CD4-positive, alpha-beta T cell treated with Interleukin-2 at 100 ng/mL for 4 hours (primary cell): ENCODE measurements at places on chromosomes 11 and 22.

GRCh38 chr11:115606498-115607220 lies 102.4 kb upstream of the CADM1 start:
- DNase-seq, result no peak

GRCh38 chr11:72446929-72447769 lies 12.8 kb upstream of the CLPB start:
- peak; percentile 53 for DNase-seq

- DNase-seq, result no peak
Measured at GRCh38 chr11:2328021-2328420, 26.2 kb downstream of the TSPAN32 start.

- DNase-seq, result no peak
Measured at GRCh38 chr11:61826930-61827570, 1.1 kb upstream of the FADS2 start.

DNA sequence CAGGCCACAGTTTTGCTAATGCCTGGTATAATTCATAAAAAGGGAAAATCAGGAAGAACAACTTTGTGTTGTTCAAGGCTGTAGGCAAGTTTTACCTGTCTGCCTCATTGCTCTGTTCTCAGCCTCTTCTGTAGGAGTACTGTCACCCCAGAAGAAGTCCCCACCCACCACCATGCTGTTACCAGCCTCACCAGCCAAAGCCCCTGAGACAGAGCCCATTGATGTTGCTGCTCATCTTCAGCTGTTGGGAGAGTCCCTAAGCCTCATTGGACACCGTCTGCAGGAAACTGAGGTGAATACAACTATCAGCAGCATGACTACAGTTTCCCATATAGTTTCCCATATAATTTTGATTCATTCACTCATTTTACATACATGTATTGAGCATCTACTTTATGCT lies 11.6 kb upstream of the TOM1 start:
- DNase-seq, result no peak

GRCh38 chr22:44567846-44568493 lies 69.9 kb upstream of the RTL6 start:
- DNase-seq, result peak; percentile 53

DNA sequence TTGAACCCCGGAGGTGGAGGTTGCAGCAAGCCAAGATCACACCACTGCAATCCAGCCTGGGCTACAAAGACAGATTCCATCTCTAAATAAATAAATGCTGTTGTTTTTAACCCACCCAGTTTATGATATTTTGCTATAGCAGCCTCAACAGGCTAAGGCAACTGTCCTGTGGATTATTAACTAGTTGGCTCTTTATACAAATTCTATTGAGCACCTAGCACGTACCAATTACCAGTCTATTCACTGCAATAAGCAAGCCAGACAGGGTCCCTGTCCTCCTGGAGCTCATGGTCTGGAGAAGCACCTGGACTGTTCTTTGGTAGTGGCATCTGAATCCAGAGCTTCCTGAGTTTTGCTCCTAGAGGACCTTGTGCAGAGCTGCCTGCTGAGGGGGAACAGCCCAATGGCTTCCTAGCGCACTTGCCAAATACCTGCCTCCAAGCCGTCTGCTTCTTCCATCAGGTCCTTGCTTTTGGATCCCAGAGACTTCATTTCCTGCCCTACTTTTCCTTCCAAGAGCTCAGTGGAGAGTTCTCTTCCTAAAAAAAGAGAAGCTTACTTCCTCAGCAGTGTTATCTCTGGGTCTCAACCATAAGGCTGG lies 49.9 kb upstream of the MICAL2 start:
- no peak for DNase-seq

GRCh38 chr11:11347592-11347991 lies 5.5 kb downstream of the CSNK2A3 start:
- no peak for DNase-seq

DNA sequence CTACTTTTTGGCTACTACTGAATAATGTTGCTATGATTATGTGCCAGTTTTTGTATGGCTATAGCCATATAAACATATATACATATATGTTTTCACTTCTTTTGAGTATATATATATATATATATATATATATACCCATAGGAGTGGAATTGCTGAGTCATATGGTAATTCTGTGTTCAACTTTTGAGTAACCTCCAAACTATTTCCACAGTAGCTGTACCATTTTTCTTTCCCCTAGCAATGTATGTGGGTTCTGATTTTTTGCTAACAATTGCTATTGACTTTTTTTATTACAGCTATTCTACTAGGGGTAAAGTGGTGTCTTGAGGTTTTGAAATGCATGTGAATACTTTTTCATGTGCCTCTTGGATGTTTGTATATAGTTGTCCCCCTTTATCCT lies 30.4 kb downstream of the CBL start:
- no peak for DNase-seq

DNA sequence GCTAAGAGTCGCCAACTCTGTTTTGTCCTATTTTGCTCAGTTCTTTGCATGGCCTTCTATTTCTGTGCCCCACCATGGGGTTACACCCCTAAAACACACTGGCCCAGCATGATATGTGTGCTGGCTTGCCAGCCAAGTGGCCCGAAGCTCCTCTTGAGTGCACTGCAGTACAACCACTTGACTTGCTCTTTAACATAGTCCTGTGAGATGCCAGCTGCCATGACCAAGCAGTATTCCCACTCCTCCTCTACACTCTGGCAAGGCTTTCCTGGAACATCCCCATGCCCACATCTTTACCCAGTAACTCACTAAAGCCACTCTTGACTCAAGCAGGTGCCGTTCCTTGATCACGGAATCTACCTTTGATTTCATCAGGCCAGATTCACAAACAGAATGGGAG lies 102.9 kb upstream of the GAL start:
- DNase-seq, result no peak

GRCh38 chr11:73012121-73012863 lies 129.8 kb downstream of the FCHSD2 start:
- no peak for DNase-seq

DNA sequence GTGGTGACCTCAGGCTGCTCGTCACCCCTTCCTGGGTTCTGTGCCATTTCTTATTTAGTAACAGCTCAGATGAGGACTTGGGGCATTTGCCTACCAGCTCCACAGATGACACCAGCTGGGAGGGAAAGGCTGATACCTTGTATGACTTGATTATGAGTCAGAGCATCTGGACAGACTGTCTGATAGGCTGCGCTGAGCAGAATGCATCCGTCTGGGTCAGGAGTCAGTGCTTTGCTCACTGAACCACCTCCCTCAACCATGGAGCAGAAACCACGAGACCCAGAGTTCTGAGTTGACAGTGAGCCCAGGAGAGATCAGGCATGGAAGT lies 6.8 kb downstream of the ST14 start:
- DNase-seq, result no peak

DNA sequence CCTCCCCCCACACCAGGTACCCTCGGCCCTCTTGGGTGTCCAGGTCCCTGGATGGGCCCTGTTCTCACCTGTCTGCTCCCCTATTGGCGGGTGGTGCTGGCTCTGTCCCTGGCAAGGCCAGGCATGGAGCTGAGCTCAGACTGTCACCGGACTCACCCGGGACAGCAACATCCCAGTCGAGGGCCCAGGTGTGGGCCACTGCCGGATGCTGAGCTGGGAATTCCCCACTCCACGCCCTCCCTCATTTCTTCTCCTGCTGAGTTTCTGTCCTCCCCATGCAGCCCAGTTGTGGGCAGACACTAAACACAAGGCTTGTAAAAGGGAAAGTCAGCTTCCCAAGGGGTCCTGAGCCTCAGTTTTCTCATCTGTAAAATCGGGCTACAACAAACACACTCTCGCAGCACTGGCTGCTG lies 2.0 kb upstream of the AP5B1 start:
- no peak for DNase-seq

DNA sequence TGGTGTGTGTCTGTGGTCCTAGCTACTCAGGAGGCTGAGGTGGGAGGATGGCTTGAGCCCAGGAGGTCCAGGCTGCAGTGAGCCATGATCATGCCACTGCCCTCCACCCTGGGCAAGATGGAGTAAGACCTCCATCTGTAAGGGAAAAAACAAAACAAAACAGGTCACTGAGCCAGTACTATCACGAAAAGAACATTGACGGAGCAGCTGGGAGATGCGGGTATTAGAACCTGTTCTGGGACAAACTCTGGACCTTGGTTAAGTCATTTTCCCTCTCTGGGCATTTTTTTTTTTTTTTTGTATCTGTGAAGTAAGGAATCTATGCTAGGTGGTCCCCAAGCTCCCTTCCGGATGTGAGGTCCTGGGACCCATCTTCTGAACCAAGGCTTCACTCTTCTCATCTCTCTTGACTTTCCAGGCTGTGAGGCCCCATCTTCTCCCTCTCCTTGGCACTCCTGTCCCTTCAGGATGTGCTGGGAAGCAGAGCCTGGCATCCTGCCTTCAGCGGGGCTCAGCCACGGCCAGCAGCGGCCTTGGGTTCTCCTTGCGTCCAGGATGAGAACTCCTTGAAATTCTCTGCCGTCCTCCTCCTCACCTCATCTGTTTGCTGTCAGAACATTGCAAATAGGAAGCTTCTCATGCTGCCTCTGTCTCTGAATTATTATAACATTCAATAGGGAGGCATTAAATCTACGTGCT lies 130.8 kb downstream of the GRIK4 start:
- DNase-seq, result no peak

DNA sequence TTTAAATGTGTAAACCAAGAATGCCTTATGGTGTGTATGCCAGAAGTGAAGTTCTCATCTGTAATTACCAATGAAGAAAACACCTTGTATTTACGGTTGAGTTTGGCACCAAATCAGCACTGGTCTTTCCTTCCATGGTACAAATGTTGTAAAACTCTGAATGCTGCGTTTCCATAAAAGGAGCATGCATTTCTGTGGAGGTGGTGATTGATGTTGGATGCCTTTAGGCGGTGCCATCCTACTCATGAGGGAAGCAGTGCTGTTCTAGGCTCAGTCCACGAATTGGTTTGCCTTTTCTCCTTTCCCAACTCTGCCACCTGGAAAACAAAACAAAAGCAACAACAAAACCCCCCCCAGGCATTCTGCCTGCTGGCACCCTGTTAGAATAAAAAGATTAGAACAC lies 124.4 kb downstream of the TEAD1 start:
- DNase-seq, result no peak

GRCh38 chr11:27574342-27574741 lies 67.8 kb upstream of the LIN7C start:
- DNase-seq, result no peak

DNA sequence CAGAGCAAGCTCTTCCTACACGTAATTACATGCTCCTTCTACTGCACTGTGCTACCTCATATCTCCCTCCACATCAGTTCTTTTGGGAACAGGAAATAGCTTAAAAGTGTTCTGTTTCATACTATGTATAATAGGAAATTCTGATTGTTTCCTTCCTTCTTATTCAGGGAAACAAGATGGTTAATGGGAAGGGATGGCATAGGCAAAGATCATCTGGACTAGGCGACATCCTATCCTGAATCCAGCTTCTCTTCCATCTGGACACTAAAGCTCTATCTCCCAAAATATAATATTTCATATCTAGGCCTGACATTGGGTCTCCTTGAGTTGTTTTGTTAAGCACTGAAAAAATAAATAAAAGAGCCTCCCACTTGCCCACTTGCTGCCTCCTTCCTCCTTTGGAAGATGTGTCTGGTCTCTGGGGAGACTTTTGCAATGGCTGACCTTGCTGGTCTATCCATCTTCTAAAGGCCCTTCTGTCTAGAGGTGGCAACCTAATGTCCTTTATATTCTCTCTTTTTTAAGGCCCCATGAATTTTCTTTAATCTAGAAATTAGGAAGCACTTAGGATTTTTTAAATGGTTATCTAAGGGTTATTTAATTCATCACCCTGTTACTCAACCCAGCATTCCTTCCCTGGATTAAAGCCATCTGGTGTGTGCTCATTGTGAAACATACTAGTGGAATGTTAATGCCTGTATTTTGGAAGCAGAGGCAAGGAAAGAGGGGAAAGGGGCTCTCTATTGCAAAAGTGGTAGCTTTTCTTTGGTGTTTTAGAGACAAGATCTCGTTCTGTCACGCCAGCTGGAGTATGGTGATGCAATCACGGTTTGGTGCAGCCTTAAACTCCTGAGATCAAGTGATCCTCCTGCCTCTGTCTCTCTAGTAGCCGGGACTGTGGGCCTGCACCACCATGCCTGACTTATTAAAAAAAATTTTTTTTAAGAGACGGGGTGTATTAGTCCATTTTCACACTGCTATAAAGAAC lies 20.6 kb downstream of the CLMP start:
- DNase-seq, result no peak

DNA sequence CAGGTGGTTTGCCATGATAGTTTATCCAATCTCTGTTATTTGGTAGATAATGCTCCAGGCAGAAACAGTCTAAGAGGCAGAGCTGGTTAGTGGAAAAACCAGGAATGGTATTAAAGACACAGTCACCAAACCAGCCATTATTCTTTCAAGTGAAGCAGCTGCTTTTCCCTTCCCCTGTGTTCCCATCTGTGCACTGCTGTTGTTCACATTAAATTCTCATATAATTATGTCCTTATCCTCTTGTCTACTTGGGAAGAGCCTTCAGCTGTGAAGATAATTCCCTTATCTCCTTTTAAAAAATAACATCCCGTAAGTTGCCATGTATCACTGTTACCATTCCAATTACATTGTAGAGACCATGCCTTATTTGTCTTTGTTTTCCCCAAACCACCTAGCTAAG lies 5.2 kb upstream of the TBCEL start:
- DNase-seq, result no peak

DNA sequence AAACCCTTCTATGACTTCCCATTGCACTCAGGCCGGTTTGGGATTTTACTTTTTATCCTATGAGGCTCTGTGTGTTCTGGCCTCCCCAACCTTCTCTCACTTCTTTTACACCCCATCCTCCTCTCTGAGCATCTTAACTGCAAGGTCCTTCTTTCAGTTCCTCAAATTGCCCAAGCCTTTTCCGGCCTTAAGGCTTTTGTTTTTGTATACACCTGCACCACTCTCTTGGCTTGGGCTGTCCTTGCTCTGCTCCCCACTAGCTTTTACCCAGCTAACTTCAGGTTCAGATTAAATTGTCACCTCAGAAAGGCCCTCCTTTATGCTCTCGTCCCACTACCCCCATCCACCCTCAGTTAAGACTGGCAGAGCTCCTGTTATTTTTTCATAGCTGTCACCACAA lies 55.5 kb downstream of the FAM83F start:
- DNase-seq, result no peak

DNA sequence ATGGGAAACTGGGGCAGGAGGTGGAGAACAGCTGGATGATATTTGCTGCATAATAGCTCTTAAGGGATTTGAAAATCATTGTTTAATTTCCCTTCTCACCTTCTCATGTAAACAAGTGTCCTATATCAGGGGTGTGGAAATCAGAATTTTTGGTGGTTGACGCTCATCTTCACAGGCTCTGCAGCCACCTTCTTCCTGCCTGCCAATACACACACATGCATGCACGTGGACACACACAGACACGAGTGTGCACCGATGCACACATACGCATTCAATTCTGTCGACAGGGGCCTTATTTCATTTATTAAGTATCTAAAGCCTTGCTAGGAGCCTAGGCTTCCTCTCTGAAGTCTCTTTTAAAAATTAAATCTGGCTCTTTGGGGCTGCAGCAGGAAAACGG lies 349.4 kb upstream of the NCAM1 start:
- DNase-seq, result no peak

DNA sequence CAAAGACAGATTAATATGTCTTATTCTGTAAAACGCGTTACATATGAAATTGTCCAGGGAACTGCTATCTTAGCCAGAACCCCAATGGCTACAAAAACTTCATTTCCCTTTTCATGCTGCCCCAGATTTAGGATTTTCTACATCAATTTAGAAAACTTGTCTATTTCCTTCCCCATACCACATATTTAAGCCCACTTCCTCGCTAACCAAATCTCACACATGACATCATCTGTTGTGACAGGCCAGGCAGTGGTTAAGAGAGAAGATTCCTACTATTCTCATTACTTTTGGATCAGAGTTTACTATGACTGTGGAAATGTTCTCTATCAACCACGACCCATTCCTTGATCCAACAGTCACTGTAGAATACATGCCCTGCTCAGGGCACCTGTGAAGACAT lies 15.9 kb downstream of the CCDC82 start:
- DNase-seq, result no peak
